Posterior vena cava (tissue), 2 donors: ENCODE measurements at places on chromosomes 3 and 15. TPM values are rescaled to one million over a fixed set of nuclear protein-coding genes. Genes with fewer than 3 reads are reported as not detected.

DNA sequence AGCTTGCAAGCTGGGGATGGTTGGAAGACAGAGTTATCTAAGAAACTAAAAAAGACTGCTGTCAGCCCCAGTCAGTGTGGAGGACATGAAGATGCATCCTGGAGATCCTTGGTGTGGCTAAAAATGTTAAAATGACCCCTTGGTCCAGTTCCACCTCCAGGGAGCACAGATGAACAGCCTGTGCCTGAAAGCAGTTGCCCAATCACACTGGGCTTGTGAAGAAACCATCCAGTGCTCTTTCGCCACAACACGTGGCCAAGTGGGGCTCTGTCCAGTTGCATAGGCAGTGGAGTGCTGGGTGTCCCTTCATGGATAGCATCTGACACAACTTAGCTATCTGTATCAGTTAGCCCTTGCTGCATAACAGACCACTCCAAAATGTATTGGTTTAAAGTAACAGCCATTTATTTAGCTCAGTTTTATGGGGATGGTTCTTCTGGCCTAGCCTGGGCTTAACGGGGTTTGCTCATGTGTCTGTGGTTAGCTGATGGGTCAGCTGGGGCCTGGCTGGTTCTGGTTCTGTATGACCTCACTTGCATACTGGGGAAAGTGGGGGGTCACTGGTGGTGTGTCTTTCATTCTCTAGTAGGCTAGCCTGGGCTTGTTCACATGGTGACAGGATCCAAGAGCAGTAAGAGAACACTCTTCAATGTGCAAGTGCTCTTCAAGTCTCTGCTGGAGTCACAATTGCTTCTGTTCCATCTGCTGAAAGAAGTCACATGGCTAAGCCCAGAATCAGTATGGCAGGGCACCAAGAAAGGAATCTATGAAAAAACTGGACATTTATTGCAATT is 226.2 kb downstream of the PDCD6IP start:
- DNase-seq, result no peak

DNA sequence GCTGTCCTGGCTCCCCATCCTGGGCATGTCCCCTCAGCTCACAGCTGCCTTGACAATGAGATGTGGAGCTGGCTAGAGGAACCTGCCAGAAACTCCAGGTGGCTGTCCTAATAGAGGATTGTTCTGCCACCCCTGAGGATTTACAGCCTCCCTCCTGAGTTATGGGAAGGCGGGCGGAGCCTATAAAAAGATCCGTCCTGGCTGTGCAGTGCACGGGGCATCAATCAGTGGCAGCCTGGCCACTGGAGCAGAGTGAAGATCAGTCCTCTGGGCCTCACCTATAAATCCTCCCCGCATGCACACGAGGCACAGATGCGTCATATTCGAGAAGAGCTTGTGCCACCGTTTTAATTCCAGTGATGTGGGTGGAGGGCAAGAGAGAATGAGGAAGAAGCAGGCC is 90.0 kb downstream of the MEGF11 start:
- DNase-seq, result no peak

- no peak for DNase-seq
Measured at GRCh38 chr15:90095521-90095959, 6.7 kb downstream of the IDH2 start.

- no peak for DNase-seq
Measured at GRCh38 chr3:64593350-64593749, 94.5 kb downstream of the ADAMTS9 start.

The LIPC gene
- total RNA-seq, result 1.2 TPM

The TRAIP gene
- 1.5 TPM for total RNA-seq

The NR2C2 gene
- 43.5 TPM for total RNA-seq

The FBLN2 gene
- 585 TPM for total RNA-seq

DNA sequence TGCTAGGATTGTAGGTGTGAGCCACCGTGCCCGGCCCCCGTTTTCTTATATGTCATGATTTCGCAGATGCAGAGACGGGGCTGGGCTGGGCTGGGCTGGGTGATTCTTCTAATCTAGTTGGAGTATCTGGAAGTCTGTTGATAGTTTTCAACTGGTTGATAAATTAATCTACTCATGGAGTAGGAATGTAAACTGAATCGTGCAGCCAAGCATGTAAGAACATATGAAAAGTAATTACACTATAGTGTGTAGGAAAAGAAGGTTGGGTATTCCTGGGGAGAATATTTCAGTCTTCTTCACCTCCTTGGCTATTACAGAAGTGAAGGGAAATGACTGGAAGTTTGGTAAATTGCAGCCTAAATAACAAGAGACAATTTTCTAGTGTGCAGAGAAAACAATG is 82.6 kb upstream of the MAGI1 start:
- no peak for DNase-seq

DNA sequence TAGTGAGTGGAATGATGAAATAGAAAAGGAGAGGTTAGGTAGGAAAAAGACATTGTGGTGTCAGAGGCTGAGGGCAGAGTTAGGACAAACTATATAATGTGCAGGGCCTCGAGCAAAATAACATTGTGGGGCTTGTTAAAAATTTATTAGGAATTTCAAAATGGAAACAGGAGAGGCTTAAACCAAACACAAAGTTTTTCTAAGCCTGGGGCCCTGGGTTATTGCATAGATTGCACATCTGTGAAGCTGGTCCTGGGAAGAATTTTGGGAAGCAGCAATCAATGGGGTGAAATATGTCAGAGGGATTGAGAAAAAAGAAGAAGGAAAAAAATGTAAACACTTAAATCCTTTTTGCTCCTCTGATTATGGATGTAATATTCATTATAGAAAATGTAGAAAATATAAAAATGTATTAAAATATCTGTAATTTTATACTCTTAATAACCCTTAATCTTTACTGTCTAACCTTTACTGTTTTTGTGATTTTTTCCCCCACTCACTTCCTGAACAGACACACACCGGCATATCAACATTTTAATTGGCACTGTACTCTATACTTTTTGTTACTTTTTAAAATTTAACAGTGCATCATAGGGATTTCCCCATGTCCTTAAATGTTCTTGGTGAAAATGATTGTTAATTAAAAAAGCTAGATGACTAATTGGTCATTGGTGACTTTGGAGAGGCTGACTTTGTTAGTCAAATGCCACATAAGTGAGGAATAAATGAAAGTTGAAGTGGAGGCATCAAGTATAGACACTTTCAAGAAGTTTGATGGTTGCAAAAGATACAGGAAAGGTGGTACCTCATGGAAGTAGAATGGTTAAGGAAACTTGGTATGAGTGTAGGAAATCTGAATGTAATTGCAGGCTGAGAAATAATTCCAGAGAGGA is 183.4 kb downstream of the NFKBIZ start:
- no peak for DNase-seq

GRCh38 chr3:132592216-132592615 is 4.9 kb upstream of the ACKR4 start:
- no peak for DNase-seq

- no peak for DNase-seq
Measured at GRCh38 chr15:68192804-68193486, 12.2 kb downstream of the CALML4 start.

The KCNMB2 gene
- not detected for total RNA-seq

DNA sequence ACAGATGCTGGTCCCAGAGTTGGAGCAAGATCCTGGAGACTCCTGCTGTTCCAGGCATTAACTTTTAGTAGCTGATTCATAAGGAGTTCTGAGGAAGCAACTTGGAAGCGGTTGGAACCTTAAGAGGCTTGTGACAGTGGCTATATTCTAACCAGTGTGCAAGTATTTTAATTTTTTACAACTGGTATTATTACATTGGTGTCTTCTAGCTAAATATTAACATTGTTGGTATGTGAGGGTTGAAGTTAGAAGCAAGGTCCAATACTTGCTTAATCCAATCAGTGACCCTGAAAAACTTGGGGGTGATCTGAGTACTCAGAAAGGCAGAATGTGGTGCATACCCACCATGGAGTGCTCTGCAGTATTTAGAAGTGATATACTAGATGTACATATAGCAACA is 1.5 kb upstream of the OR4F15 start:
- no peak for DNase-seq

DNA sequence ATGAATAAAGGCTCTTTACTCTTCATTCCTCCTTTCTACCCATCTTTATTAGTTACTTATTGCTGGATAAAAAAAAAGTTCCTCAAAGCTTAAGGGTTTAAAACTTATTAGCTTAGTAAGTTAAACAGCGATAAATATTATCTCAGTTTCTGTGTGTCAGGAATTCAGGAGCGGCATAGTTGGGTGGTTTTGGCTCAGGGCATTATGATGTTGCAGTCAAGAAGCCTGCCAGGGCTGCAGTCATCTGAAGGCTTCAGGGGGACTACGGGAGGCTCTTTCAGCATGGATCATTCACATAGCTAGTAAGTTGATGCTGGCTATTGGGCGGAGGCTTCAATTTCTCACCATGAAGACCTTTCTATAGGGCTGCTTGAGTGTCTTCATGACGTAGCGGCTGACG is 1.9 kb upstream of the DLG1 start:
- DNase-seq, result no peak

The EHD4 gene
- 21.3 TPM for total RNA-seq

DNA sequence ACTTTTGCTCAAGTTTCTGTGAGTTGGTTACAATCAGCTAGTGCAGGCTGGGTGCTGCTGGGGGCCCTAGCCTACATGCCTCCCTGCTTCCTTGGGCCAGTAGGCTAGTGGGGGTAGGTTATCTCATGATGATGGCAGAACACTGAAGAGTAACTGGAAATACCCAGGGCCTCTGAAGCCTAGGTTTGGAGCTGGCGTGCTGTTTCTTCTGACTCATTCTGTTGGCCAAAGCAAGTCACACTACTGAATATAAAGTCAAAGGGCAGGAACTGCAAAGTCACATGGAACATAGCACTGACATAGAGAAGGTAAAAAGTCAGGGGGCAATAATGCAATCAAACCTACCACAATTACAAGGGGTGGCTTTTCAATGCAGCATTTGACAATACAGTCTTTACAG is 34.5 kb downstream of the RASGRP1 start:
- DNase-seq, result no peak
